Head of caudate nucleus (tissue), 42 donors: ENCODE measurements at places on chromosomes 11 and 22.

DNA sequence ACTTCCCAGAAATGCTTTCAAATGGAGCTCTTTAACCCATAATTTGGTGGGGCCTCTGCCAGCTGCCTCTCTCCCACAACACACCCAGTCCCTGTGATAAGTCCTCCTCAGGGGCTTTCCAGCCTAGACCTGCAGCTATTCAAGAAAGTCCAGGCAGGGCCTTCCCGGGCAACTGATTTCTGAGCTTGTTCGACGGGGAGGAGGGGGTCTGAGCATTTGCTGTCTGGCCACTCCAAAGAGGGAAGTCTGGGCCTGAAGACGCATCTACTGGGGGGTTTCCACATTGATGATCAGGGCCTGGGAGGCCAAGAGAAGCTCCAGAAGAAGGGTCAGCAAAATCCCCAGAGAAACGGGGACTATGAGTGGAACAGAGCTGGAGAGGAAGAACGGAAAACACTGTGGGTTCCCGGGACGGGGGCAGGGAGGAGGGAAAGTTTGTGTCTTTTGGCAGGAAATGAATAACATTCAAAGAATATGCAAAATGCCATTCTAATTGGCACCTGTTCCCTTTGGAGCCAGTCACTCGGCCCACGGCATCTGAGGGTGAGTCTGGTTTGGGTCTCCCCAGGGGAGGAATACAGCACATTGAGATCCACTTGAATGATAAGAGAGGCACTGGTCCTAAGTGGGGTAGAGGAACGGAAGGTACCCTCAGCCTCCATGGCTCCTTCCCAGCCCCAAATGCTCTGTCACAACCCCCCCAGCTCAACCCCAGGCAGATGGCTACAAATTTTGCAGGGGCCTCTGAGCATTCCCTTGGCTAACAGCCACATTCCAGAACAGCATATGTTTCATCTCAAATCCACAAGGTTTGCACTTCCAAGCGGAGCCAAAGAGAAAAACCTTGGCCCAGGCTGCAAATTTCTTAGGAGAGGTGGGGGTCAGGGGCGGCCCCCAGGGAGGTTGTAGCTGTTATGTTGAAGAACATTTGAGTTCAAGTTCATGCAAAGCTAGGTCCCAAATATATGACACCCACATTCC, 72.0 kb downstream of the RPUSD4 start:
- DNase-seq = no peak

- DNase-seq = no peak
Measured at GRCh38 chr22:41469218-41469851, 418 bp downstream of the ACO2 start.

GRCh38 chr22:38348751-38349496, 31.7 kb upstream of the CSNK1E start:
- DNase-seq = peak; percentile 7

DNA sequence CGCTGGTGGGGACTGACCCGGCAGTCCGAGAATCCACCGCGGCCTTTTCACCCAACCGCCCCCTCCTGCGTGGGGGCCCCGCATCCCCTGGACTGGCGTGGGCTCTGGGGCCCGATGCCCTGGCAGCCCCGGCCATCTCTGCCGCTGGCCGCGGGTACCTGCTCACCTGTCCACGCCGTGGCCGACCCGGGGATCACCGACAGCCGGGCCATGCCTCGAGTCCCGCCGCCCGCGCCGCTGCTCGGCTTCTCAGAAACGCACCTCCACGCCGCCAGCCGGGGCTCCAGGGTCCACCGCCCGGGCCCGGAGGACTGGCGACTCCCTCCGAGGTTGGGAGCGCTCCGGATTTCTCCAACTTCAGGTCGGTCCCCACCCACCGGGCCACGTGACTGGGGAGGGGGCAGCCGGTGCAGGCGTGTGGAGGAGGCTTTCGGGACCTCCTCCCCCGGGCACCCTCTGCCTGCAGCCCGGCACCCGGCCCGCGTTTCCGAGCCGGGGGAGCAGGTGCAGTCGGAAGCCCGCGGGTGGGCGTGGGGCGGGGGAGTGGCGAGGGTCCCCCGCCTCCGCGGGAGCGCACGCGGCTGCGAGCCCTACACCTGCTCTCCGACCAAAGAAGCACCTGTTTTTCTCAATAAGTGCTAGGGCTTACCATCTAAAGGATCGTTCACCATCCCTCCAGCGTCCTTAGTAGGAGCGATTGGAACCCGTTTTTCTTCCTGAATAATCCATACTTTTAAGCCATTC, 554 bp upstream of the NRIP3 start:
- DNase-seq = no peak

- DNase-seq = no peak
Measured at GRCh38 chr11:11789735-11790369, 51.9 kb upstream of the USP47 start.

- DNase-seq = no peak
Measured at GRCh38 chr11:70314730-70315129, 44.2 kb downstream of the PPFIA1 start.

- peak; percentile 80 for DNase-seq
Measured at GRCh38 chr22:49632199-49633009, 195.3 kb downstream of the BRD1 start.
